ENCODE measurements at places on chromosomes 6 and 20.

DNA sequence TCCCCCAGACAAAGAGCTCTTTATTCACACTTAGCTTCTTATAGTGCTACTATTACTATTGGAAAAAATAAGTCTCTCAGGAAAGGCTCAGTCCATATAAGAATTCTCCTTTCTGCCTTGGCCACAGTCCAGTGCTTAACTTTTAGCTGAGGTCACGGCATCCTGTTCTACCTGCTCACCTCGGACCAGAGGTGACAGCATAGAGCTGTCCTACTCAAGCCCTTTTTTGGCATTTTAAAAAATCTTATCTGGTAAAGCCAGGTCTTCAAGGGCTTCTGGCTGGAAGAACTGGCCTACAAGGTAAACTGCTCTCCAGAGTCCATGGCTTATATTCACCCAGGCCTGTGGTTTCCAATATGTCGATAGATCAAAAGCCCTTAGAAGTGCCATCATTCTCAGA is 109.7 kb downstream of the RCAN2 start:
- no peak for DNase-seq

DNA sequence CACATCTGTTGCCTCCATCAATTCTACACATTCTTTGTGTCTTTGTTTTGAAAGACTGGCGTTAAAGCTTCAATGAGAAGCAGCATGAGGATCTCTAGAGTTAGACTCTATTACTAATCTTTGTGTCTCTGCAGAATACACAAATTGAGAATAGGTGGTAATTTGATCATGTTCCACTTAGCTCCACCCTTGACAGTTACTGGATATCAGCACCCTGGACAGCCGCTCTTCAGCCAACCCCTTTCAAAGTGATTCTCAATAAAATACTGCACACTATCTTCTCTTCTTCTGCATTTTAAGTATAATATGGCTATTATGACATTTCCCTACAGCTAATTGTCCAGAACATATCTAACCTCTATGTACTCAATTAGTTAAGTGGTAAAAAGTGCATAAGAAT is 54.3 kb upstream of the CNR1 start:
- no peak for DNase-seq

DNA sequence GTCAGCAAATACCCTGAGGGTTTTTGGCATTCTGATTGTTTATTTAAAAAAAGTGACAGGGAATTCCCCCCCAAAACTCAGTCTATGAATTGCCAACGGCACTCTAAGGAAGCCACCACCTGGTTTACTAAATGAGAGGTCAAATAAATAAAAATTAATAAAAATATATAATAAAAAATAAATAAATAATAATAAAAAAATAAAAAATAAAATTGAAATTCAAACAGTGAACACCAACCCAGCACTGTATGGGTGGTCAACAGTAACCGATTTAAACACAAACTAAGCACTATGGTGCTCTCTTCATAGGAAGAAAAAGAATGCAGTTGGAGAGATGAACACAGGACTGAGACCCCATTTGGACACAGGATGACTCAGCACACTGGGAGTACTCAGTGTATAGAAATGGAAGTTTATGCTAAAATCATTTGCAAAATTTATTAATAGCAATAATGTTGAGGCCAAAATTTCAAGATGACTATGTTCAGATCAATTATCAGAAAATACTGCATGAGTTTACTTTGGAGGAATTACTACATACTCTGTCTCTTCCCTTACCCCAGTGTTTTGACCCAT is 98.5 kb downstream of the MBOAT1 start:
- no peak for DNase-seq

GRCh38 chr20:34977365-34978091 is 21.9 kb downstream of the MYH7B start:
- no peak for DNase-seq

GRCh38 chr20:20363434-20363798 is 4.5 kb upstream of the INSM1 start:
- DNase-seq = no peak

DNA sequence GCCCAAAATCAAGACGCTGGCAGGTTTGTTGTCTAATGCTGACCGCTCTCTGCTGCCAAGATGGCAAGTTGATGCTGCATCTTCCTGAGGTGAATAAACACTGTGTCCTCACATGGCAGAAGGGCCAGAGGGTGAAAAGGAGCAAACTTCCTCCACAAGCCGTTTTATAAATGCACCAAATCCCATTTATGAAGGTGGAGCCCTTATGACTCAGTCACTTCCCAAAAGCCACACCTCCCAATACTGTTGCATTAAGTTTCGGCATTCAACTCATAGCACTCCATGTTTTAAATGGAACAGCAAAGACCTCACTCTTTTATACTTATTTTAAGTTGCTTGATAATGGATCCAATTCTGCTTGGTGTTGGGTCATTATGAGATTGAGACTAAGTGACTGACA is 316.6 kb downstream of the RFPL4B start:
- DNase-seq = no peak

DNA sequence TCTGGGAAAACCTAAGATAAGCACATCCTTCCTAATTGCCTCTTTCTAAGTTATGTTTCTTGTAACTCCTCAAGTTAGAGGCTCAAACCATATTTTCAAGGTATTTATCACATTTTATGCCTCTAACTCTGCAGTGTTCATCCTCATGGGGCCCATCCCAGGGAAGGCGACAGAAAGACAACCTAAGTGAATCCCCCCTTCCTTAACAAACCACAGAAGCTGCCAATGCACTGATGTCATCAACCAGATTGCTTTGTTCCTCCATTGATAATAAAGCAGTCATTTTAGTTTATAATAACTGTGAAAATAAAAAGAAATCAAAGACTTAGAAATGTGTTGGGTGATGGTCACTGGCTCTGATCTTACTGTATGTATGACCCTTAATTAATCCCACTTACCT is 119.5 kb upstream of the TCF21 start:
- DNase-seq = no peak

Measured in CD14-positive monocyte (primary cell).